ENCODE measurements at places on chromosomes 4 and X.

DNA sequence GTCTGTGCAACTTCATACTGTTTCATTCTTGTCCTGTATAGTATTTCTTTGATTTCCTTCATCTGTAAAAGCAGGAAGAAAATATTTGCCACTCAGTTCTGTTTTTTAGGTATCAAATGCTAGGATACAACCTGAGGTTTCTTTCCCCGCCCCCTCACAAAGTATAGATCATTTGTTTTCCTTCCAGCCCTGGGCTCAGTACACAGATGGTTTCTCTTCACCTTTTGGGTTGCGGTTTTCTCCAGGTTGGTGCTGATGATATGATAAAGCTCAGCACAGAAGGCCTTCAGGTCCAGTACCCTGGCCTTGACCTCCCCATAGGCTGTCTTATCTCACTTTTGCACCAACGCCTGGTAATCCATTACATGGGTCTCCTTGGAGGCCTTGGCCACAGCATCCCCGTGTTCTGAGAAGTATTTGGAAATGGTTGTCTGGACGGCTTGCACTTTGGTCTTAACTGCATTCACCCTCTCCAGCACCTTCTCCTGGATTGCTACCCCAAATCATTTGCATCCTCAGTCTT lies 35.2 kb downstream of the PTTG2 start:
- no peak for DNase-seq

DNA sequence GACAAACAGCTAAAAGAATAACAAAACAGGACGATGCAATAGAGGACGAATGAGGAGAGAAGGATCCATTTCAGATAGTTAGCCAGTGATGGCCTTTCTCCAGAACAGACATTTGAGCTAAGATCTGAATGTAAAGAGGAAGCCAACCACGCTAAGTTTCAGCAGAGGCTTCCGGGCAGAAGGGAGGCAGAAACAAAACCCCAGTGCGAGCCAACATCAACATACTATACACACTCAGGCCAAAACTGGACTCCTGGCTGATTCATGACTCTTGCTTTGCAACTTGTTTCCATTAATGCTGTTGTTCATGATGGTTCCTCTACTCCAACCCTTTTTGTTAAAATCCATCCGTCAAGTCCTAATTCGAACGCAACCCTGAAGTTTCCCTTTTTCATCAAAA lies 730.3 kb downstream of the TRIML1 start:
- DNase-seq = no peak

DNA sequence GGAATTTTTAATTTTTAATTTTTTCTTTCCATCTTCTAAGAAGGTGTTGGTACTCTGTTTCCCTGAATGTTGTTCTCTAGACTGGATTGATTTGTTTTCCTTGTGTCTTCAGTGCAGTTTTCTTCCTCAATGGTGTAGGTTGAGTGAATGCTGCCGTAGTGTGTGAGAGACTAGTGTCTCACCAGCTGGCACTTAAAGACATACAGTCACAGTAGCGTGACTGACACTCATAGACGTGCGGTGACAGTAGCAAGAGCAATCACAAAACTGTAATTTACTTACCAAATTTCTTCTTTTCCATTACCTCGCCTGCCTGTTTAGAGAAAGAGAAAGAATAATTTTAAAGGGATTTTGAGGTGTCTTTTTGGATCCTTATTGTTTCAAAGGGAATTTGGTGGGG lies 21.4 kb upstream of the PGM2 start:
- DNase-seq = no peak

GRCh38 chrX:34631479-34632220 lies 25.4 kb downstream of the TMEM47 start:
- no peak for DNase-seq

DNA sequence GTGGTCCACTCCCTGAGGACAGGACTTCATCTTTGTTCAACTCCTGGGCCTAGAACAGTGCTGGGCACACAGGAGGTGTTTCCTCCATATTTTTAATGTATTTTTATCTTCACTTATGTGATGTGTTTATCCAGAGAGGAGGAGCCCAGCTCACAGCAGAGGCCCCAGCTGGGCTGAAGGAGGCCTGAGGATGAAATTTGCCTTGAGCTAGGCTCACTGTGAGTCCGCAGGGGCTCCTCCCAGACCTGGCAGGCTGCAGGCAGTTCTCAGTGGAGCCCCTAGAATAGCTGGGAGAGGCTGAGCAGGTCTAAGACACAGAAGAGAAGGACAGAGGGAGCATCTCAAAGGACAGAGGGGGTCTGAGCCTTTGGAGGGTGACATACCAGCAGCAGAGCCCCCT lies 26.8 kb downstream of the C4orf50 start:
- DNase-seq = no peak

- DNase-seq = no peak
Observed at GRCh38 chr4:8602686-8603430, 10.3 kb downstream of the CPZ start.

- DNase-seq = no peak
Observed at GRCh38 chr4:5114950-5115349, 63.7 kb downstream of the STK32B start.

DNA sequence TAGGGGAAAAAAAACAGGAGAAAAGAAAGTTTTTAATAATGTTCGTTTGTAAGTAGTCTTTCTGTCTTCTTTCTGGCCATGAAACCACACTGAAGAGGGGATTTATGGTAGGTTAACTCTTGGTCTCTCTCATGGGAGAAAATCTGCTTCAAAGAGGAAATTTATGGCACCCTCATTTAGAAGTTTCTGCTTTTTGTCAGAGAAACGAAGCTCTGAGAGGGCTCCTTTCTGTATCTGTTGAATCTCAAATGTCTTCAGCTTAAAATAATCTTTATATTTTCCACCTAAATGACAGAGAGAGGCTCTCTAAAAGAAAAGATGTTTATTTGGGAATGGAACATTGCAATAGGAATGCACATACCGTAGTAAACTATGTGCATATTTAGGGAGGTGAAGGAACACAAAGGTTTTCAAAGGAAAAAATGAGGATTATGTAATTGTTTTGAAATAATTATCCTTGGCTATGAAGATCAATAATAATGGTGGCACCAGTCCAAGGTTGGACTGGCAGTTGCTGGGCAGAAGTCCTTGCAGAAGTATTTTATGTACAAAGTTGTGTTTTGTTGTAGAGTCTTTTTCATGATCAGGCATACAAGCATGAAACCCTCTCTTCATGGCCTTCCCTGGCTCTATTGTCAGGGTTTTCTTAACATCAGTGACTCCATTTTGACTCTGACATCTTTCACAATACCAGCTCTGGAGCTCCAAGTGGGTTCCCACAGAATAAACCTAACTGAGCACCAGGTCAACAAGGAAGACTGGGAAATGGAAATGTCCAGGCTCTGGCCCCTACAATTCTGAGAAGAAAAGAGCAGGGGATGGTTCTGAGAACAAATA lies 53.0 kb upstream of the HPSE start:
- DNase-seq = no peak

All from CD4-positive, alpha-beta T cell treated with Interleukin-15 for 1 hour (primary cell).